ENCODE measurements at places on chromosomes 3 and 15. TPM values are rescaled to one million over a fixed set of nuclear protein-coding genes. Genes with fewer than 3 reads are reported as not detected.

GRCh38 chr15:88487178-88487795 lies 19.8 kb downstream of the MRPS11 start:
- DNase-seq, result no peak

DNA sequence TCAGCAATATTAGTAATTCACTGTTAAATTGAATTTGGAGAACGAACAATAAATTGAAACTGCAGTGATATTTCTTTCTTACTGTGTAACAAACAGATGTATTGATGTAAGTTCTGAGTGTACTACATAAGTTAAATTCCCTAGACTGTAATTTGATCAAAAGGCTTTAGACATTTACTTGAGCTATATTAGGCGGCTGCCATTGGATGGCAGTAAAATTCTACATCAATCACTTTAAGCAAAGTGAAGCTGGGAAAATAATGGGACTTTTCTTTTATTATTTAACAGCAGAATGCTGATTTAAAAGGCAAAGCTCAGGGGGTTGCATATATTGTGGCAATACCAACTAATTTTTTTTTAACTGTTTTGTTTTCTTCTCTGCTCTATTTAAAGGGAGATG lies 212.6 kb upstream of the PLSCR5 start:
- DNase-seq, result peak; percentile 11

- no peak for DNase-seq
Measured at GRCh38 chr3:122893754-122894668, 99.1 kb downstream of the SLC49A4 start.

GRCh38 chr3:146969356-146969755 lies 364.2 kb upstream of the PLSCR5 start:
- DNase-seq, result no peak

GRCh38 chr3:127069814-127070440 lies 87.0 kb downstream of the PLXNA1 start:
- DNase-seq, result no peak

DNA sequence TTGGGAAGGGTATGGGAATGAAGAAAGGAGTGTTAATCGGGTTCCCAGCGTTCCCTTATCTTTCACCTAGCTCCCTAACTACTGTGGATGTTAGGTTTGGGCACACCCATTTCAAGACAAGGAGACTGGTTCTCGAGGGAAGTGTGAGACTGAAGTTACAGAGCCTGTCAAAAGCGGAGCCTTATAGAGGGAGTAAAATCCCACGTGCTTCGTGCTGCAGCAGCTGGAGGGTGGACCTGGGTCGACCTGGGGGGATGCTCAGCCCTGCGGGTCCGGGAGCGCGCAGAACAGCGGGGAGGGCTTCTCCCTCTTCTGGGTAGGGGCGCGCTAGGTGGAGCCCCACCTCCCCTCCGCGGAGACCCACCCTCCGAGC lies 314 bp upstream of the TMED3 start:
- DNase-seq, result no peak

DNA sequence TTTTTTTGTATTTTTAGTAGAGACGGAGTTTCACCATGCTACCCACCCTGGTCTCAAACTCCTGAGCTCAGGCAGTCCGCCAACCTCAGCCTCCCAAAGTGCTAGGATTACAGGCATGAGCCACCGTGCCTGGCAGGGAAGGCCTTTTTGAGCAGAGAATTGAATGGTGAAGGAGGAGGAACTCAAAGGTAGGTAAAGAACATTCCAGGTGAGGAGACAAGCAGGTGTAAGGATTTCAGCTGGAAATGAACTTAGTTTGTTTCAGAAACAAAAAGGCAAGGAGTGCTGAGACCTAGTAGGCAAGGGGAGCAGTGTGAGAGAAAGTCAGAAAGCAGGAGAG lies 2.5 kb downstream of the TICRR start:
- DNase-seq, result no peak

- no peak for DNase-seq
Measured at GRCh38 chr3:50263478-50264382, 5.2 kb upstream of the SEMA3B start.

DNA sequence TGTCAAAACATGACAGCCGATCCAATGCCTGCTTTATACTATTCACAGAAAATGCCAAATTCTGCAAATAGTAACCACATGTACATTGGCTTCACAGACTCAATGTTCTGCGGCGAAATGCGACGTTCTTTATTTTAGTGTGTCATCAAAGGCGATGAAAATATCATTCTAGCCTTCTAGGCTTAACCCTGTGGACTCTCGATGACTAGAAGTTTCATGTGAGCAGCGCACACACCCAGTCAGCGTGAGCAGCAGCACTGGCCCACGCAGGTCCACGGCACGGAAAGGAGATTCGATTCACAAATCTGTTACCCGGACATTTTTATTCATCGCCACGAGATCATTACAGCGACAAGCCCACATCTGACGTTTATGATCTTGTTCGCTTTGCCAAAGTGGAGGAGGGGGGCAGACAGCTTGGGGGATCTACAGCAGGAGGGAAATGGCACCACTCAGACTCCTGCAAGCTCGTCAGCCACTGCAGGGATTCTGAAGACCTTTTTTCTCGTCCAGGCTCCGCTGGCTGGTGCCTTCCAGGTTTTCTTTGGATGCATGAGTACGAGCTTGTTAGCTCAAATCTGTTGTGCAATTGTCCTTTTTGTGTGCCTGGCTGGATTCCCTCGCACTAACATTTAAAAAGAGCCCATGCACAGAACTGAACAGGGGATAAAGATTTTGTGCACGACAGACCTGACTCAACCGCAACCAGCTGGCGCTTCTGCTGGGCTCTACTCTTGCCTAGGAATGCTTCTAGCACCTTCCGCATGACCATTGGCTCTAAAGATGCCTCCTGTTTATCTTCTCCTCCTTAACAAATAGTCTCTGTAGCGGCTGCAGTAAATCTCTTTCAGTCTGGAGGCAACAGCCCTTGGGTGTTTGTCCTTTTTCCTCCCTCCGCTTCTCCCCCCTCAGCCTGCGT lies 938.4 kb downstream of the MCTP2 start:
- DNase-seq, result peak; percentile 68

- DNase-seq, result no peak
Measured at GRCh38 chr15:50873935-50874361, 34.5 kb upstream of the AP4E1 start.

DNA sequence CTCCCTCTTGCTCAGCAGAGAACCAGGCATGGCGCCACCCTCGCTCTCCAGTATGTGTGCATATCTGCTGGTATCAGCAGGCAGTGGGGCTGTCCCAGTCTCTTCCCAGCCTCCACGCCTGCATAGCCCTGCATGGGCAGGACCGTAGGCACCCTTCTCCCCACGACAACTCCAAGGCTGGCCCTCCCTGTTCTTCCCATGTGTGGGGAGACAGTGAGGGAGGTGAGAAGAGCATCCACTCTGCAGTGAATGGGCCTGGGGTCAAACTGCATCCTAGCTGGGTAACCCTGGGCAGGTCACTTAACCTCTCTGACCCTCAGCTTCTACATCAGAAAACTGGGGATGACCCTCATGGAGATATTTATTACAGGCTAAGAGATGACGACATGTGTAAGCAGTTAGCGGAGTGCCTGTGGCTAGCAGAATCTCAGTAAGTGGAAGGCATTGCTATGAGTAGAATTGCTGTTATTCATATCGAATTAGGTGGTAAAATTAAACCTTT lies 13.3 kb upstream of the SSUH2 start:
- no peak for DNase-seq

DNA sequence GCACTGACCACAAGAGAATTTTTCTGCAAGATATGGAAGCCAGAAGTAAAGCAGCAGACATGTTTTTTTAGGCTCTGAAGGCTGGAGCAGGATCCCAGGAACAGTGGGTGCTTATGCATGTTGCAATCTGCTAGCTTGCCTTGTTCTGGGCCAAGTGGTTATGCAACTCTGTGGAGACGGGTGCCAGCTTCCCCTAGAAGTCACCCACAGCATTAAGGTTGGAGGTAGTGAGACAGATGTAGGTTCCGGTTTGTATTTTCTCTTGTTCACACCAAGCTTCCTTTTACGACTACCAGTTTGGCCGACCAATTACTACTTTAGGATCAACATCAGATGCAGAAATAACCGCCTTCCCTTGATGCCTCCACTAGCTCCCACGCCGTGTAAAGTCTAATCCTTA lies 11.1 kb downstream of the DPH3 start:
- peak; percentile 78 for DNase-seq

GRCh38 chr3:38264353-38264771 lies 1.2 kb upstream of the SLC22A13 start:
- DNase-seq, result no peak

- DNase-seq, result peak; percentile 76
Measured at GRCh38 chr3:138474163-138474562, 39.7 kb downstream of the ESYT3 start.

- no peak for DNase-seq
Measured at GRCh38 chr3:12194669-12195161, 36.0 kb upstream of the TIMP4 start.

- no peak for DNase-seq
Measured at GRCh38 chr3:52986049-52986448, 59.8 kb downstream of the SFMBT1 start.

DNA sequence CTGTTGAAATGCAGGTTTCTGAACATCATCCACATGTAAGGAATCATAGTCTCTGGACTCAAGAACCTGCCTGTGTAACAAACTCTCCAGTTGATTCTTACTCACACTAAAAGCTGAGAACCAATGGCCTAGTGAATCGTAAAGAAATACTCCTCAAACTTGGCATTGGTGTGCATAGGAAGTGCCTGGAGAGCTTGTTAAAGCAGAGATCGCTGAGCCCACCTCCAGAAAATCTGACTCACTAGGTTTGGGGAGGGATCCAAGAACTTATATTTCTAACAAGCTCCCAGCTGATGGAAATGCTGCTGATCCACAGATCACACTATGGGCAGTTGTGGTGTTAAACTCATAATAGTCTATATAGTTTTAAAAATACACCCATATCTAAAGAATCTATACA lies 55.8 kb upstream of the LMCD1 start:
- no peak for DNase-seq

DNA sequence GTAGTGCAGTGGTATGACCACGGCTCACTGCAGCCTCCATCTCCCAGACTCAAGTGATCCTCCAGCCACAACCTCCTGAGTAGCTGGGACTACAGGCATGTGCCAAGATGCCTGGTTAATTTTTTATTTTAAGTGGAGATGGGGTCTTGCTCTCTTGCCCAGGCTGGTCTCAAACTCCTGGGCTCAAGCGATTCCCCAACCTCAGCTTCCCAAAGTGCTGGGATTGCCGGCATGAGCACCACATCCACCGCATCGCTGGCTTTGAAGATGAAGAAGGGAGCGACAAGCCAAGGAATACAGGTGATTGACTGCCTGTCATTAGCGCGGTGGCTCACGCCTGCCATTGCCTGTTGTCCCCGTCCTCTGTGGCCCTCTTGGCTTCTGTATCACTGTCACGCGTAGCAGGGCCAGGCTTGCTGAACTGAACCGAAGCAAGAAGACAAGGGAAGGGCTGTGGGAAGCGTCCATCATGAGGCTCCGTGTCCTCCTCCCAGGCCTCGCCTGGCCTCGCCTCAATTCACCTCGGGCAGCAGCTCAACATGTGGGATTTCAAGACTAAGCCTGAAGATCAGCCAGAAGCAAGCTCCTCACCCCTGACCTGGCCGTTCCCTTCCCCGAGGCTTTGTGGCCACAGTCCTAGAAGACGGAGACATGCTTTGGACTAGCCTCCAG lies 46.4 kb upstream of the TFRC start:
- no peak for DNase-seq

DNA sequence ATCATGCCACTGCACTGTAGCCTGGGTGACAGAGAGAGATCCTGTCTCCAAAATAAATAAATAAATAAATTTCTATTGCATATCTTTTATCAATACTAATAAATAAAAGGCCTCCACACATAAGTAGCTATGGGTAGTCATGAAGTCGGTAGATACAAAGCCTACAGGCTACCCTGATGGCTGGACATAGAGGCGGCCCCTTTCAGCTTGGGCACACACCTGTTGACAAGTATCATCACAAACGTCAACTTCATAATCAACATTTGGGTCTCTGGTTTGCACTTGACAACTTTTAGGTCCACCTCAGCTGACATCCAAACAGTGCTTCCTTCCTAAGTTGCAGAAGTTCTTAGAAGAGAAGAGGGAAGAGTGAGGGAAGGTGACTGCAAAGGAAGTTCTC lies 53.4 kb downstream of the ITGA11 start:
- DNase-seq, result no peak

GRCh38 chr3:44983484-44983941 lies 7.5 kb downstream of the EXOSC7 start:
- no peak for DNase-seq

The HAUS2 gene
- total RNA-seq, result 18.4 TPM

The BOC gene
- 6.0 TPM for total RNA-seq

The TF gene
- total RNA-seq, result 3.5 TPM

The RNF13 gene
- 126 TPM for total RNA-seq

The TAGLN3 gene
- 0.50 TPM for total RNA-seq

The OIP5 gene
- 3.4 TPM for total RNA-seq

The LARP6 gene
- 7.7 TPM for total RNA-seq

The ACTL6A gene
- 43.8 TPM for total RNA-seq

The DUOXA2 gene
- not detected for total RNA-seq

The TYRO3 gene
- total RNA-seq, result 11.9 TPM

The P2RY12 gene
- 3.8 TPM for total RNA-seq

The HTR3E gene
- not detected for total RNA-seq

The CPNE9 gene
- not detected for total RNA-seq

The MEX3B gene
- 4.9 TPM for total RNA-seq

The AADAC gene
- total RNA-seq, result 1.1 TPM

Measured in left lung (tissue), 14 donors.